ENCODE measurements at places on chromosomes 5 and 9.

- H3K27me3 ChIP-seq = no peaks in the 10 kb centered on the region
- no peaks in the 10 kb centered on the region for H3K36me3 ChIP-seq
- DNase-seq = no peak
- H3K4me3 ChIP-seq = no peak overlapping the region
Measured at GRCh38 chr5:54728588-54728915, 211.0 kb downstream of the SNX18 start.

- H3K4me3 ChIP-seq = no peak overlapping the region
- DNase-seq = no peak
- peak overlapping the region; percentile 43 for H3K27ac ChIP-seq
- H3K36me3 ChIP-seq = no peaks in the 10 kb centered on the region
- H3K27me3 ChIP-seq = no peaks in the 10 kb centered on the region
- H3K4me1 ChIP-seq = peaks cover 36% of the 10 kb centered on the region
Measured at GRCh38 chr5:134590992-134591659, 41.5 kb downstream of the SAR1B start.

GRCh38 chr5:122089096-122090013 is 11.3 kb upstream of the LOX start:
- no peaks in the 10 kb centered on the region for H3K27me3 ChIP-seq
- H3K4me3 ChIP-seq = no peak overlapping the region
- DNase-seq = no peak
- no peak overlapping the region for H3K27ac ChIP-seq
- no peaks in the 10 kb centered on the region for H3K36me3 ChIP-seq
- peaks cover 13% of the 10 kb centered on the region for H3K4me1 ChIP-seq

GRCh38 chr9:114616684-114617520 is 5.8 kb downstream of the TMEM268 start:
- H3K4me3 ChIP-seq = no peak overlapping the region
- no peaks in the 10 kb centered on the region for H3K27me3 ChIP-seq
- H3K27ac ChIP-seq = no peak overlapping the region
- H3K36me3 ChIP-seq = no peaks in the 10 kb centered on the region
- H3K4me1 ChIP-seq = peaks cover 14% of the 10 kb centered on the region

GRCh38 chr5:131509801-131510200 is 125.2 kb downstream of the RAPGEF6 start:
- no peak overlapping the region for H3K4me3 ChIP-seq
- no peaks in the 10 kb centered on the region for H3K4me1 ChIP-seq
- no peak for DNase-seq
- no peaks in the 10 kb centered on the region for H3K27me3 ChIP-seq
- H3K27ac ChIP-seq = no peak overlapping the region

DNA sequence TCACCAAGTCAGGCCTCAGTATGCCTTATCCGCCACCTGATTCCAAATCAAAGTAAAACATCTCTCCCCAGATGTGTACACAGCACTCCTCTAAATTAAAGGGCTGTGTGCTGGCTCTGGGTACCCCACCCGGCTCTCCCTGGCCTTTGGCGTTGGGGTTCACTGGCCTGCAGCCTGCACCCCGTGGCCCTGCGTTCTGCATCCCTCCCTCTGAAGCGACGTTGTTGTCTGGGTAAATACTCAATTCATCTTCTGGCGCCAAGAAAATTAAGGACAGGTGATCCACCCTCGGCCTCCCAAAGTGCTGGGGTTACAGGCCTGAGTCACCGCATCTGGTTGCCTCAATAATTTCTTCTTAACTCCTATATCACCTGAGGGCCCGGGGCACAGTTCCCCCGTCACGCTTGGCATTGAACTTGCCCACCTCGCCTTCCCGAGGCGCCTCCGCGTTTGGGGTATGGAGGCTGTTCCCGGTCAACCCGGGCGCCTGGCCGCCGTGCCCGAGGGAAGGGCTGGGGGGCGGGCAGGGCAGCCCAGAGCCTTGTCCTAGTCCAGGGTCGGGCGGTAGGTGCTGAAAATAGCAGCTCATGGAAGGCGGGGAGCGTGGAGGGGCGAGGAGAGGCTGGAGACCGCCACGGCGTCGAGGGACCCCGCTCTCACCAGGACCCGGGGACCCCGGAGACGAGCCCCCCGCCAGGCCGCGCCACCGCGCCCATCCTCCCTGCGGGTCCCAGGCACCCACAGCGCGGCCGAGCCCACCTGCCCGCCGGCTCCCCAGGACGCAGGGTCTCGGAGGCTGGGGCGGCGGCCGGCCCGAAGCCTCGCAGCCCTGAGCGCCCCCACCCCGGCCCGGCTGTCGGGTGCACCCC is 531 bp downstream of the ABO start:
- DNase-seq = peak; percentile 46
- H3K4me1 ChIP-seq = no peaks in the 10 kb centered on the region
- no peak overlapping the region for H3K27ac ChIP-seq
- peaks cover 77% of the 10 kb centered on the region for H3K27me3 ChIP-seq

- no peak overlapping the region for H3K4me3 ChIP-seq
- no peaks in the 10 kb centered on the region for H3K4me1 ChIP-seq
- 0 out of 2 replicates have a peak overlapping the region, but pooled peaks have one; percentile 51 for H3K27ac ChIP-seq
Measured at GRCh38 chr9:93486268-93486667, 32.9 kb upstream of the FAM120AOS start.

GRCh38 chr5:116361171-116361967 is 213.3 kb downstream of the SEMA6A start:
- peak overlapping the region; percentile 62 for H3K4me3 ChIP-seq
- 0 out of 2 replicates have a peak, but pooled peaks cover 7% of the 10 kb centered on the region for H3K27me3 ChIP-seq
- H3K4me1 ChIP-seq = no peaks in the 10 kb centered on the region
- DNase-seq = peak; percentile 90

- H3K36me3 ChIP-seq = no peaks in the 10 kb centered on the region
- H3K27me3 ChIP-seq = no peaks in the 10 kb centered on the region
- DNase-seq = no peak
- H3K4me3 ChIP-seq = no peak overlapping the region
- peaks cover 28% of the 10 kb centered on the region for H3K4me1 ChIP-seq
Measured at GRCh38 chr5:158878227-158878626, 221.5 kb downstream of the EBF1 start.

- H3K27ac ChIP-seq = no peak overlapping the region
- H3K4me3 ChIP-seq = no peak overlapping the region
- DNase-seq = no peak
- no peaks in the 10 kb centered on the region for H3K27me3 ChIP-seq
Measured at GRCh38 chr9:115668521-115668920, 485.1 kb upstream of the PAPPA start.

DNA sequence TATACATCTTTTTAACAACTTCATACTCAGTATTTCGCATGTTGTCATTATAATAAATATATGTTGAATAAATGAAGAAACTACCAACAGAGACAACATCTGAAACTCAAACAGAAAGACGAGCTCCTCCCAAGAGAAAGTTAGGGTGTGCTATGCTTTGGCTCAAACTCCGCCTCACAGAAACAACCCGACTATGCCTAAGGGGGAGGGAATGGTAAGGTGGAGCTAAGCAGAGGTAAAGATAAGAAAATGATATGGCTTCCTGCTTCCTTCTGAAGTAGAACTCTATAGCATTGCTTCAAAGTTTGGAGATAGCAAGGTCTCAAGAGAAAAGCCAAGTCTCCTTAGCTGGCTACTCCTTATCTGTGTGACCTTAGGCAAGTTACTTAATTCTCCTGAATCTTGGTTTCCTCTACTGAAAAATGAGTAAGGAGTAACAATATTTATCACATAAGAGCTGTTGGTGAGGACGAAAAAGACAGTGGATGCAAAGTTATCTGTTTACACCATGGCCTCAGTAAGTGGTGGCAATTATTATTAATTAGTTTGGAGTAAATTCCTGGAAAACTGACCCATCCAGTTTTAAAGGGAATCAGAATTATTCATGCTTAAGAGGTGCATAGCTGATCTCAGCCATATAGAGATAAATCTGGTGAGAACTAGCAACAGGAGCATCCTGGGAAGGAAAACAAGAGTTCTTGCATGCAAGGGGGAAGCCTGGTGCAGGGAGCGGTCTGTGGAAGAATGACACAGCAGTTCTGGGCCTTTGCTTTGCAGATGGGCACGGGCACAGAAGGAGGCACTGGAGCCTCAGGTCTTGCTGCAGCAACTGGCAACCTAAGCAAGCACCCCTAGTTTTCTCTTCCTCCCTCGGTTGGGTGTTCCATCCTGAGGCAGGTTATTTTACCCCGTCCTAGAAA is 73.3 kb downstream of the GLIS3 start:
- no peaks in the 10 kb centered on the region for H3K27me3 ChIP-seq
- H3K4me1 ChIP-seq = no peaks in the 10 kb centered on the region
- DNase-seq = peak; percentile 16
- no peaks in the 10 kb centered on the region for H3K36me3 ChIP-seq

DNA sequence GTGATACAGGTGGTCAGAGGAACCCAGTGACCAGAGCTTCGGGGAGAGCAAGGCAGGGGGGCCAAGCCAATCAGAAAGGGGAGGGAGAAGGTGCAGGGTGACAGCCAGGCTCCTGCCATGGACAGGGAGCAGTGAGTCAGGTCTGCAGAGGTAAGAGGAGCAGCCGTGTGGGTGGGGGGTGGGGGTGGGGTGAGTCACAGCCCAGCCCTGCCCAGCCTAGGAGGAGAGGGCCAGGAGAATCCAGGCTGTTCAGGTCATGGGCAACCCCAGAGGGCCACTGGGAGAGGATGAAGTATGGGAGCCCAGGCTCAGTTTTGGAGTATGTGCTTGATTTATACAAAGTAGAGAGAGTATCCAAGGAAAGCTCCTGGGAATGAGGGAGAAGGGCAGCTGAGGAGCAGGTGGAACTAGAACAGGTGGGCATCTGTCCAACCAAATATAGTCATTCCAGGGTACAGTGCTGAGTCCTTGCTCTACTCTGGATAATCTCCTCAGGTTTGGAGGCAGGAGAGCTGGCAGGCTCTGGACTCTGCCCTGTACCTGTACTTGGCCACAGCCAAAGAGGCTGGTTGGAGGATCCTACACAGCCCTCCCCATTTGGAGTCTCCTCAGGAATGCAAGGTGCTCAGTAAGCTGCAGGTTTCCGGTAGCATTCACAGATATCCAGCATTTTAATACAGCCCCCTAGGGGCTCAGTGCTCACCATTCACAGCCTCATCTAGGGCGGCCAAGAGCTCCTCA is 1.6 kb downstream of the HBEGF start:
- H3K27me3 ChIP-seq = peaks cover 15% of the 10 kb centered on the region
- no peaks in the 10 kb centered on the region for H3K36me3 ChIP-seq
- H3K4me1 ChIP-seq = peaks cover 14% of the 10 kb centered on the region
- no peak overlapping the region for H3K27ac ChIP-seq
- peak; percentile 65 for DNase-seq

DNA sequence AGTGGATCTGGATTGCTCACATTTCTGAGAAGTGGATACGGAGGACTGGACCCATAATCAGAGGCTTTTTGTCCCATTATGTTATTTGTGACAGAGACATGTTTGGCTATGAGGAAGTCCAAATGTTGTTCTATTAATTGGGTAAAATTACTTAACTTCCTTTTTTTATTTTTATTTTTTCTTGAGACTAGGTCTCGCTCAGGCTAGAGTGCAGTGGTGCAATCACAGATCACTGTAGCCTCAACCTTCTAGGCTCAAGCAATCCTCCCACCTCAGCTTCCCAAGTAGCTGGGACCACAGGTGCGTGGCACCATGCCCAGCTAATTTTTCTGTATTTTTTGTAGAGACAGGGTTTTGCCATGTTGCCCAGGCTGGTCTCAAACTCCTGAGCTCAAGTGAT is 11.9 kb upstream of the PGGT1B start:
- H3K27ac ChIP-seq = no peak overlapping the region
- H3K27me3 ChIP-seq = no peaks in the 10 kb centered on the region
- H3K4me1 ChIP-seq = no peaks in the 10 kb centered on the region
- no peak overlapping the region for H3K4me3 ChIP-seq

DNA sequence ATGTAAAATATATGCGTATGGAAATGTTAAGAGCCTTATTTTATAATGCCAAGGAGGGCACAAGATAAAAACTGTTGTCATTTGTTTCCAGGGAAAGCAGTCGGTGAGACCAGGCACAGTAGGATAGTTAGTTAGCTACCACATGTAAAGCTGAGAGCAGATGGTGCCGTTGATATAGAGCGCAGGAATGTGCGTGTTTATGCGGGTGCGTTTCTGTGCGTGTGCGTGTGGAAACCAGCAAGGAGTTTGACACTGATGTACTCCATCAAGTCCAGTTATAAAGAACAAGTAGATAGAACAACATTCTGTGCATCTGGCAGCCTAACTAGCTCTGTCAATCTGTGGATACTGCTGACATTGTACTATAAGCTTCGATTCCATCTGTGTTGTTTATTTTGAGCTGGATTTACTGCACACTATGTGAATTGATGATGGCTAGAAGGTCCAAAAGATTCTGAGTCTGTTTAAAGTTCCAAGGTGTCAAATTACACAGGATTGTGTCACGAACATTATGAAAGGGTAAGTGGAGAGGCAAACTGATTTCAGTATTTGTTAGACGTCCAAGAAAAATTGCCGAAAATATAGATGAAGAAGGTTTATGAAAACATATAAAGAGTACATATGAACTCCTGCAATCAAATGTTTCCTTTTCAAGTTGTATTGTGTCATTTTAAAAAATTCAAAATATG is 494.9 kb upstream of the MEF2C start:
- H3K4me1 ChIP-seq = no peaks in the 10 kb centered on the region
- DNase-seq = no peak
- H3K27me3 ChIP-seq = no peaks in the 10 kb centered on the region
- H3K36me3 ChIP-seq = no peaks in the 10 kb centered on the region
- H3K27ac ChIP-seq = no peak overlapping the region

DNA sequence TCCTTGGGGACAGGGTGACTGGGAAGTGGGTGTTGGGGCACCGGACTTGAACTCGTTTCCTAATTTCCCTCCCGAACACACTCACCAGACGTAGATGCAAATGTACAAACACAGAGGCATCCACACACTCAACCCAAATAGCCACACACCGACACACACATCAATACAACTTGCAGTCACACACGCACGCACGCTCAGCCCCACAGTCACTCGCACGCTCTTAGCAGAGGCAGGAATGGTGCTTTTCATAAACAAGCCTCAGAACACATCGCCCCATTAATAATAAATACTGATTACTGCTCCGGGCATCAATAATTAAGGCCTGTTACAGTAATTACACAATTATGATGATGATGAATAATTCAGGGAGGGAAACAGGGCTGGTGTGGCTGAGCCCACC is 5.7 kb downstream of the BARHL1 start:
- no peak for DNase-seq
- no peak overlapping the region for H3K27ac ChIP-seq
- H3K4me3 ChIP-seq = no peak overlapping the region
- H3K27me3 ChIP-seq = peaks cover 100% of the 10 kb centered on the region
- H3K4me1 ChIP-seq = peaks cover 65% of the 10 kb centered on the region
- no peaks in the 10 kb centered on the region for H3K36me3 ChIP-seq

DNA sequence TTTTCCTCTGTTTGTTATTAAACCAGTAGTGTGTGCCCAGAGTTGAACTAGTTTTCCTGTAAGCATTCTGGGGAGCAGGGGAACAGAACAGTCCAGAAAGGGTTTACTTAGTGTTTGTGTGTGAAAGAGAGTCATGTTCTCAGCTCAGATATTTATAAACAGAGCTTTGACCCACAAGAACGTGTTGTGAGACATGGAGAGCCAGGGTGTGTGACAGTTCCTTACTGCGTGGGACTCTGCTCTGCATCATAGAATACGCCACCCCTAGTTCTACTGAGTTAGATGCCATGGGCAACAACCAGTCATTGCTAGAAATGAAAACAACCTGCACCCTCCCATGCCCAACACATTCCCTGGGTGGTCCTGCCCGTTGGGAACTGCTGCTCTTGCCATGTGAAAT is 330.7 kb downstream of the NDUFS4 start:
- no peak for DNase-seq
- H3K27me3 ChIP-seq = no peaks in the 10 kb centered on the region
- 0 out of 2 replicates have a peak, but pooled peaks cover 5% of the 10 kb centered on the region for H3K4me1 ChIP-seq
- no peak overlapping the region for H3K4me3 ChIP-seq

All from GM23338 (cell line).